ENCODE measurements at places on chromosomes 7 and 10.

DNA sequence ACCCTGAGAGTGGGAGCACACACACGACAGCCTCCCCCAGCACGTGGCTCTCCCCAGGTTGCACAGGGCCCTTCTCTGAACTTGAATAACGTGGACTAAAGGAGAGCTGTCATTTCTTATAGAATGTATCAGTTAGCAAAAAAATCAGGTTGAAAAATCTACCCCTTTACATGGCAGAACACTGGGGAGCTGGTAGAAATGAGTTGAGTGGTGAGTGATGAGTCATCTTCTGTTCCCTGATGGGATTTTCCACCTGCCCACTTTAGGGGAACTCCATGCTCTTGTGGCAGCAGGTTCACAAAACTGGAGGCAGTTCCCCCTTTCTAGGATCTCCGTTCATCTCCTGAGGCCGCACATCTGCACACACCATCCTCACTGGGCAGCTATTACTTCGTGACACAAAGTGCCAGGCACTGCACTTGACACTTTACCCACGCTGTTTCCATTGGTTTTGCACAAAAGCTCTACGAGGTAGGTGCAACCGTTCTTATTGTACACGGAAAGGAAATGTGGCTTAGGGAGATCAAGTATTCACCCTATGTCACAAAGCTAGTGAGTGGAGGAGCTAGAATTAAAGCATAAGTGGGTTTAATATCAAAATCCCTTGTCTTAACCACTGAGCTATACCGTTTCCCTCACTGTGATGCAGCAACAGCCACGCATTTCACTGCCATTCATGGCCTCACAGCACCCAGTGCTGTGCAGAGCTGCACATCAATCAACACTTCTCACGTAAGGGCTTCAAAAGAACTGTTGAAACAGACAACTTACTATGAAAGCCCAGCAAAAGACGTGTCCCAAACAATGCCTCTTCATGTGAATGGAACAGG lies 80.2 kb downstream of the RNF216 start:
- DNase-seq = no peak

DNA sequence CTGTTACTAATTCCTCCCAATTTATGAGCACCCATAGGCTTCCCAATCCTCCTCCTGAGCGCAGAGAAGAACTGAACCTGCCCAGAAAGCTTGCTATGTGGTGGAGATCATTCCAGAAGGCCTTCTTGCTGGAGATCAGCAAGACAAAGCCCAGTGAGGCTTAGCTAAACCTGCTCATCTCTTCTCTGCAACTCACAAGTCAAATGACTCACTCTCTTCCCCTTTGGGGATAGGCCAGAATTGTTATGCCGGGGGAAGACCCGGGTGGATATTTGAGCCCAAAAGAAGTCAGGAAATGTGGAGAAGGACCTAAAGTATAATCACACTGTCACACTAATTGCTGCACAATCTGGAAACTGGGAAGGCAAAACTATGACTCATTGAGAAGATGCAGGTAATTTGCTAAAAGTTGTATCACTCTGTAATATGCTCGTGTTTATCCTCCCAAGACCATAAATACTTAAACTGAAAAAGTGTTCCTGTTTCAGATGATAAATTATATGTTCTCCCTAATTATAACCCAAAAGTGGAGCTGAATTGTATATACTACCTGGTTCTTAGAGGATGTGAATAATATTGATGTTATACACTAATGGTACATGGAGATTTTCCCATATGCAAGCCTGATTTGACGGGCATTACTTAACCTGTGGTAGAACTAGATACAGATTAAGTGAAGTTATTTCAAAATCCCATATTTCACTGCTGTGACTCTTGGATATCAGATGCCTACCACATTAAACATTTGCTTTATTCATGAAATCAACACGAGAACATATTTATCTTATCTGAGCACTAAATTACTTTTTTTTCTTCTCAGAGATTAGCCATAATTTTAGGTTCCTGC lies 6.4 kb downstream of the NEBL start:
- DNase-seq = no peak

- DNase-seq = no peak
Observed at GRCh38 chr10:21831986-21832820, 171.3 kb downstream of the DNAJC1 start.

DNA sequence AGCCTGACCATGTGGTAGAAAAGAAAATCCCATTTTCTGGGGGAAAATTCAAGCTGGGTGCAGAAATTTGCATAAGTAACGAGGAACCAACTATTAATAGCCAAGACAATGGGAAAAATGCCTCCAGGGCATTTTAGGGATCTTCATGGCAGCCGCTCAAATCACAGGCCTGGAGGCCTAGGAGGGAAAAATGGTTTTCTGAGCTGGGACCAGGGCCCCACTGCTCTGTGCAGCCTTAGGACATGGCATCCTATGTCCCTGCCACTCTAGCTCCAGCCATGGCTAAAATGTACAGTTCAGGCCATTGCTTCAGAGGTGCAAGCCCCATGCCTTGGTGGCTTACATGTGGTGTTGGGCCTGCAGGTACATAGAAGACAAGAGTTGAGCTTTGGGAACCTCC lies 459.0 kb downstream of the PCDH15 start:
- no peak for DNase-seq

DNA sequence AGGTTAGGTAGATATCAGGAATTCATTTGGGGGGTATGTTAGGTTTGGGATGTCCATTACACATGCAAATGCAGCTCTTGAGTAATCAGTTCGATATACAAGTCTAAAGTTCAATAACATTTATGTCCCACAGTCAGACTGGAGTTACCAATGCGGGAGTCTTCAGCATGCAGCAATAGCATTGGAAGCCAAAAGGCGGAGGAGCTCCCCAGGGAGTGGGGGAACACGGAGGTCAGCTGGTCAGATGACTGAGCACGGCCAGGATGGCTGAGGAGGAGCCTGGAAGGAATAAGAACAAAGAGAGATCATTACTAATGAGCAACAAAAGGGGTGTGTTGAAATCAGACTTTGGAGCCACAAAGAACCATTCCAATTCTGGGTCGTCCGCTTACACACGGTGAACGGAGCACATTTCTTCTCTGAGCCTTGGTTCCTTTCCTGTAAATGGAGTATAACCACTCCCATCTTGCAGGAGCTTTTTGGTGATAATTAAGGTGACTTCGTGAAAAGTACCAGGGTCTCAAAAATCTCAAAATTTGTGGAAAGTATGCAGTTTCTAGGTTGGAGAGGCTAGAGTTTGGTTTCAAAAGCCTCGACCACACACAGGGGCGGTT lies 478 bp upstream of the ZNF22 start:
- no peak for DNase-seq

DNA sequence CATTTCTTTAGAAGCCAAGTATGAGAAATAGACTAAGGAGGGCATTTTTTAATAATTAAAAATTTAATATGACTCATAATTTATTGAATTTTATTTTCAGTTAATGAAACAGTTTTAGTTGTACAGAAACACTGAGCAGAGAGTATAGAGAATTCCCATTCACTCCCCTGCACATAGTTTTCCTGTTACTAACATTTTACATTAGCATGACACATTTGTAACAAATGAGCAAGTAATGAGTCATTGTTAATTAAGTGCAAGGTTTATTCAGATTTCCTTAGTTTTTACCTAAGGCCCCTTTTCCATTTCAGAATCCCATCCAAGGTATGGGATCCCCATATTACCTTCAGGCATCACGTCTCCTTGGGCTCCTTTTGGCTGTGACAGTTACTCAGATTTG lies 271.5 kb upstream of the FZD8 start:
- DNase-seq = no peak

GRCh38 chr7:128425850-128426249 lies 16.1 kb upstream of the IMPDH1 start:
- peak; percentile 8 for DNase-seq

- no peak for DNase-seq
Observed at GRCh38 chr10:119807960-119808697, 64.5 kb downstream of the MCMBP start.

DNA sequence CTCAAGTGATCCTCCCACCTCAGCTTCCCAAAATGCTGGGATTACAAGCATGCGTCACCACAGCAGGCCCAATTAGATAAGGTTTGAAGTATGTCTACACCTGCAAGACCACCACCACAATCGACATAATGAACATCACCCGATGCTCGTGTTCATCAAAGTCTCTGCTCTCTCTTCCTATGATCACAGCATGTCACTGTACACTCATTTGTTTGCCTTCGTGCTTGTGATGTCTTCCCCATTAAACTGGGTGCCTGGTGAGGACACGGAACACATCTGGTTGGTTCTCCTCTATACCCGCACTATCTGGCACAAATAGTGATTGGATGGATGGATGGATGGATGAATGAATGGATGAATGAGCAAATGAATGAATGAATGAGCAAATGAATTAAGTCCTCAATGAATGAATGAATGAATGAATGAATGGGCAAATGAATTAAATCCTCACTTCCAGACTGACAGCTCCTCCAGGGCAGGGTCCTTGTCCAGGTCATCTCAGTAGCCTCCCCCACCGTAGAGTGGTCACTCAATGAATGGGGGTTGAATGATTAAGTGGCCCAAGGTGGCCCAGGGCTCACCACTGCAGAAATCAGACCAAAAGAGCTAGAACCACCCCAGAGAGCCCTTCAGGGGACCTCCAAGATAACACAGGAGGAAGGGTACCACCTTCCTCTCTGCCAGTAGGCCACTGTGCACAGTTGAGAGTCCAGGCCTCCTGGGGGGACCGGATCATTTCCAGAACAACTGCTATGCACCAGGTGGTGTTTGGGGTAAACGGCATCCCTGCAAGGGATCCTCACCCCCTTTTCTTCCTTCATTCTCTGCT lies 101.9 kb upstream of the TNRC18 start:
- DNase-seq = no peak

DNA sequence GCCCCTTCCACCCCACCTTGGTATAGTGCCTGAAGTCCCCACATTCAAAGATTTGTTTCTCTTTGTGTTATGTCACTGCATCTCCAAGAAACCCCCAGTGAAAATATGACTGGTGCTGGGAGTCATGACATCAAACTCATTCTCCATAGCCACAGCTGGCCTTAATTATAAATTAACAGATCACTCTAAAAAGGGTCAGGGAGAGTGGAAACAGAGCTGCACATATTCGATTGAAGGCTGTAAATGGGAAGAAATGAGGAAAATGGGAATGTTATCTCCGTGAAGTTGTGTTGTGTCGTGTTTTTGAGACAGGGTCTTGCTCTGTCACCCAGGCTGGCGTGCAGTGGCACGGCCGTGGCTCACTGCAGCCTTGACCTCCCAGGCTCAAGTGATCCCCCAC lies 24.2 kb upstream of the NUP42 start:
- no peak for DNase-seq

DNA sequence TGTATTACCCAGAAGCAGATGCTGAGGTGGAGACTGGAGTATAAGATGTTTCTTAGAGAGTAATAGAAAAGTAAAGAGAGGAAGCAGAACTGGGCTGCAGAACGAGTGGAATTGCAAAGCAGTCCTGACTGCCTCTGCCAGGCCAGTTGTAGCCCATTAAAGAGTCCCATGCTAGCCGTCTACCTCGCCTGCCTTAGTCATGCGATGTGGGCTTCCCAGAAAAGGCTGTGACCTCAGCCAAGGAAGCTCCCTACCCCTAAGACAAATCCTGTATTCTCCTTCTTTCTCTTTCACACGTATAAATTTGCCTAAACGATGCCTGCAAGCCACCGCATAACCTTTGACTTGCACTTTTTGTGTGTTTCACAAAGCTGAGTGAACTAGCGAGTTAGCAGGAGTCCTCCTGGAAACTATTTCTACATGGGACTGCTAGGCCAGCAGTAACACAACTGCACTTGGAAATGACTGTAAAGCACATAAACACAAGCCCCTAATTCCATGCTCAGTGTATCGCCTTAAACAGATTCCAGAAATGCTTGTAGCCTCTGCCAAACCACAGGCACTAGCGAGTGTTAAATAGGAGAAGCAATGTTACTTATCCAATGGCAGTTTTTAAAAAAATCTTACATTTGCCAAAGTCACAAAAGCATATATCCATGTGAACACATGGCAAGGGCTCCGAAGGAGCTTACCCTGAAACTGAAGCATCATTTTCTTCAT lies 47.4 kb upstream of the GNAI1 start:
- DNase-seq = no peak

- no peak for DNase-seq
Observed at GRCh38 chr10:121694966-121695643, 96.9 kb upstream of the FGFR2 start.

DNA sequence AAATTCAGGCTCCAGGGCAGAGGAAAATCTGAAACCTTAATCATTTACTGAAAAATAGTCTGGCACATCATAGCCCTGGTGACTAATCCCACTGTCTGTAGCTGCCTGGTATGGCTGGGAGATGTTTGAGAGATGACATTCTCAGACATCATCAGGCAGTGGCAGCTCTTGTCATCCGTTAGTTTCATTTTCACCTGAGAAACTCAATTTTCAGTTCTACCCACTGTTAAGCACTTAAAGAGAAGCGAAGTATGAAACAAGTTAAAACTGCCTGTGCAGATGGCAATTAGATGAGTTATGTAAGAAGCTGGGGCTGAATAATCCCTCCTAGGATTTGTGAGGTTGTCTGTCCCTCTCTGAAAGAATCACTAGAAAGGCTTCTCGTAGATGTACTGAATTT lies 150.2 kb downstream of the NSUN6 start:
- DNase-seq = no peak

DNA sequence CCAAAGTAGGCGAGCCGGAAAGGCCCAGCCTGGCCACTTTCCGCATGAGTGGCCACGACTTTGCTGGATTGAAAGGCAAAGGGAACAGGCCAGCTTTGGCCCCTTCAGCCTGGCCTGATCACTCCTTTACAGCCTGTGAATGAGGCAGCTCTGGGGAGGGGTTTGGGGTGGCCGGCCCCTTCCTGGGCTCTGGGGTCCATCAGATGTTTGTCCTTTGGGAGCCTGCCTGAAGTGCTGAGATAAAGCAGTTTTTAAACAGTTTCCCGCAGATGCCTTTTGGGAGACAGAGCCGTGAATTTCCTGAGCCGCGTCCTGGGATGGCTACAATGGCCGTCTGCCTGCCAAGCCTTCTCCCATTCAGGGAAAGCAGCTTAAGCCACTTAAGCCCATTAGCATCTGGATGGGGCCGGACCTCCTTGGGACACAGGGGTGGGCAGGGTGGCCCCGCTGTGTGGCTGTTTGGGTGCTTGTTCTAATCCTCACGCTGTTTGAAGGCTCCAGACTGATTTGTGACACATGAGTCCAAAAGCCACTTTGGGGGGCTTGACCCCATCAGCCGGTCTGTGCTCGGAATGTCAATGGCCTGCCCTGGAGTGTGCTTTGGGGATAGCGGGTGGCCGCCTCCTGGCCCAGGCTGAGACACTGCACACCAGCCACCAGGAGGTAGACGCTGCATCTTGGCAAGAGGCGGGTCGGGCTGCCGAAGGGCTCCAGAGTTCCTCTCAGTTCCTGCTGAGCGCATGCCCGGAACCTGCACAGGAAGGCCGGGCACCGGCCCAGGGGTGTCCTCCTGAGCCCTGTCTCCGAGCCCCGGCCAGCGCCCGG lies 38.9 kb downstream of the NKX6-2 start:
- no peak for DNase-seq

- no peak for DNase-seq
Observed at GRCh38 chr7:155660758-155661093, 16.3 kb downstream of the RBM33 start.

DNA sequence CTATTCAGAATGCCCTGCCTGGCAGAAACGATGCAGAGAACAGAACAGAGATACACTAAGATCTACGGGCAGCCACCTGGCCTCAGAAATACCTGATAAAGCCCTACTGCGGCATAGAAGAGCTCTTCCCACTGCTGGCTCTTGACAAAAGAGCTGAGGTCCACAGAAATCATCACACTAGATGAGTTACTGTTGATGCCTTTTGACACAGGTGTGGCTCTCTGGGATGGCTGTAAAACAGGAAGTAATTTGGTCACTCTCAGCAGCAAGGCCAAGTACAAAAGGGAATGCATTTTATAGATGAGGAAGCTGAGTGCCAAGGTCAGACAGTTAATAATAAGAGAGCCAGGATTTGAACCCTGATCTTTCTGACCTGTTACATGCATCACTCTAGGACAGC lies 35.0 kb upstream of the ACSL5 start:
- no peak for DNase-seq

Data from NCI-H774 (cell line).